Psoas muscle (tissue), 8 donors: ENCODE measurements at places on chromosomes 2 and 18. TPM values are rescaled to one million over a fixed set of nuclear protein-coding genes. Genes with fewer than 3 reads are reported as not detected.

EGR4 gene
- not detected for total RNA-seq

- DNase-seq = no peak
Observed at GRCh38 chr18:32302806-32303205, 113.0 kb downstream of the MEP1B start.

DNA sequence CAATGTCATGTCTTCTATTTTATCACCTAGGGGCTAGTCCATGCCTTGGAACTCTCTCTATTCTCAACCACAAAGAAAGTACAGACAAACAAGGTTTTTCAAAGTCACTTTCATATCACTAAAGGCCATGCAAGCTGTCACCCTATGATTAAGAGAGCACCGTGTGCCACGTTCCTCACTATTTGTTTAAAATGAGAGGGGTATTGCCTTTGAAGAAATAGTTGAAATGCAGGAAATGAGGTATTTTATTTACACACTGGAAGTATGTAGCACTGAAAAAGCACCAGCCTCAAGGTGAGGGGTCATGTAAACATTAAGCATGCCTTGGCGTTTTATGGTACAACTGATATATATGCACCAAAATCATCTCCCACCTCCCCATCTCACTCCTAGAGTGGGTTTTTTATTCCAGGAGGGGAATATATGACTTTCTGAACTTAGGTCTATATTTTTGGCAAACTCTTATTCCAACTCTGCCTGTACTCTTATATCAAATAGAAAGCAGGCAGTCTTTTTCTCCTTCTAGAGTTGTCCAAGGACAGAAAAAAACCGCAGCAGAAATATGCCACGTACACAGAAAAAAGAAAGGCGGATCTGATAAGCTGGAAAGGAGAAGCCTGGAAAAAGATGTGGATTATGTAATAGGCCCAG lies 53.5 kb downstream of the VSNL1 start:
- no peak for DNase-seq

GRCh38 chr18:45286431-45286830 lies 328.8 kb upstream of the SLC14A2 start:
- no peak for DNase-seq

GRCh38 chr2:64533882-64534281 lies 9.8 kb downstream of the AFTPH start:
- DNase-seq = no peak

INPP4A gene
- total RNA-seq = 19.7 TPM

DNA sequence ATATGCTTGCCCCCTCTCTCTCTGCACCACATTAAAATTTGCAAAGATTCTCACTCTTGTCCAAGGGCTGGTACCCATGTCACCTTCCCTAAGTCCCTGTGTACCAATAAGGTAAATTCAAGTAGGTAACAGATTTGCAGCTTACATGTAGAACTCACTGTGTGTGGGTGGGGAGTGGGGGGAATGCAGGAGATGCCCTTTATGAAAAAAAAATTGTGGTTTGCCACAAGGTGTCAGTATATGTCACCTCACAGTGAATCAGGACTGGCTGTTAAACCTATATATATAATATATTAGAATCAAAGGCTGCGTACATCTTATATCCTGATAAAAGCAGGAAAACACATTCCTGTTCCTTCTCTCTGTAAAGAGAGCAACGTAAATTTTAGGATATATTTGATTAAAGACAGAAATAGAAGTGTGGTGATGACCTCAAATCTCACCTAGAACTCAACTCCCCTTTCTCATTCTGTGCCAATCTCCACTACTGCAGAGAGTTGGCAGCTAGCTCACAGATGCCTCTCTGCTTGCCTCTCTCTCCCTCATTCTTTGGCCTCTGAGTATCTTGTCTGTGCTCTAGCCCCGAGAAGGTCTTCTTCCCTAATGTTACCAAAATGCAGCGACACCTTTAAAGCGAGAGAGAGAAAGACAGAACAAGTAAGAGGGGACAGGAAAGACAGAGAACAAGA lies 536 bp downstream of the XDH start:
- no peak for DNase-seq

DNA sequence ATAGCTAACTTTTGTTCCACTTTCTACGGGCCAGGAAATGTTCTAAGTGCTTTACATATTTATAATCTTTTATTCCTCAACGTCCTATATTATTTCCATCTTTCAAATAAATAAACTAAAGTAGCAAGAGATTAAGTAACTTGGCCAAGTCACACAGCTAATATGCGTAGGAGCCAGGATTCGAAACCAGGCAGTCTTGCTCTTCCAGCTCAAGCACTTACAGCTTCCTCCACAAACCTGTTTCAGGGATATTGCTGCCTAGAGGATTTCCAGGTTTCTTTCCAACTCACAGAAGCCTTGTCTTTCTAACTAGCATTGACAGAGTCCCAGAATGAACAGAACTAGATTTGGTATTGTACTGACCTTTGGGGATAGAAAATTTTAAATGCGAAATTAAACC lies 102.5 kb downstream of the FIGN start:
- no peak for DNase-seq

GRCh38 chr18:13019301-13019700 lies 28.1 kb downstream of the CEP192 start:
- no peak for DNase-seq

DNA sequence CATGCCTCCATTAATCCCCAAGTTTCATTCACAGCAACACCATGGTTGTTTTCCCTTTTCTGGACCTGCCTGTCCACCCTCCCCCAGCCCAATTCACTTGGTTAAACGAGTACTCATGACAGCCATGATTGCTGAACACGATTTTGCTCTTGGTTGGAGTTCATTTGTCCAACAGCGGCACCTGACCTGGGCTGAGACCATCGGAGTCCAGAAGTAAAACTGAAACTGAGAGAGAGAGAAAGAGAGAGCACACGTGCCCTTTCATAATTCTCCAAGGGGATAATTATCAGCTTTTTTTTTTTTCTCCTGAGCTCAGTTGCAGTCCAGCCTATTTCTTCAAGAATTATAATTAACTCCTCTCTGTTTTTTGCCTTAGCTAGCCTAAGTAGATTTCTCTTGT lies 13.7 kb upstream of the KIF5C start:
- DNase-seq = no peak

DNA sequence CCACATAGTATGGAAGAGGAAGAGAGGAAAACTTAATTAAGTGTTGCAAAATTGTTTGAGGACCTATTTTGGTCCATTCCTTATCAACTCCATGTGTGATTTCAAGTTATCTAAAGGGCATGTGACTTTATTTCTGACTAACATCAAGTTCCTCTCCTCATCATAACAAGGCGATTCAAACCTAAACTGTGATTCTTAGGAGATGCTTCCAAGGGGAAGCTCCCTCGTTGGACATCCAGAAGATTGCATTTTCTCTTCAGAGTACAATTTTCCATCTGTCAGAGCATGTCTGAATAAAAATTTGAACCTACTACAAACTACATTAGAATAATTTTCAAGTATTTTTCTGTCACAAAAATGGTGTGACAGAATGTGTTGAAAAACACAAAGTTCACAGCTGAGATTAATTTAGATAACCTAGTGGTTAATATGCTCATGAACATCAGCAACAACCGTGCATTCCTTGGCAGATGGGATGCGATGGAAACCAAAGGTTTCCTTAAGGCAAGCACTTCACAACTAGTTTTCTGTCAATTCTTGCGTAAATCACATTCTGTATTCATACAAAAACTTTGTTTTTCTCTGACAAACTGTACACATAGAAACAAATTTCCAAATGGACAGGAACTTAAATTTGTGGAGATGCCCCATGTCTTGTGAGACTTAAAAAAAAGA lies 4.2 kb downstream of the SFT2D3 start:
- DNase-seq = no peak

DNA sequence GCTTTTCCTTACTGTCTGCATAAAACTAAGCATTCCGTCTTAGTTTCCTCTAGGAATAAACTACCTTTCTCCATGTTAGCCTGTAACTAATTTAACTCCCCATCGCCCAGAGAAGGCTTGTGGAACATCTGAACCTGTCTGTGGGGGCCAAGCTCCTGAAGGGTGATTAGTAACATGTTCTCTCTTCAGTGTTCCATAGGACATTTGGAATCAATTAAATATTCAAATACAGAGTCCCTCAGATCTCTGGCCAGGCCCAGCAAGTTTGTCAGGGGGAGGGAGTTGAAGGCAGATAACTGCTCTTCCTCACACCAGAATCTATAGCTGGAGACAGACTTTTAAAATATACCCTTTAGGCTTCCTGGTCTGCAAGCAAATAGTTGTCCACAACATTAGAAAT lies 8.8 kb downstream of the RDH14 start:
- DNase-seq = no peak

DNA sequence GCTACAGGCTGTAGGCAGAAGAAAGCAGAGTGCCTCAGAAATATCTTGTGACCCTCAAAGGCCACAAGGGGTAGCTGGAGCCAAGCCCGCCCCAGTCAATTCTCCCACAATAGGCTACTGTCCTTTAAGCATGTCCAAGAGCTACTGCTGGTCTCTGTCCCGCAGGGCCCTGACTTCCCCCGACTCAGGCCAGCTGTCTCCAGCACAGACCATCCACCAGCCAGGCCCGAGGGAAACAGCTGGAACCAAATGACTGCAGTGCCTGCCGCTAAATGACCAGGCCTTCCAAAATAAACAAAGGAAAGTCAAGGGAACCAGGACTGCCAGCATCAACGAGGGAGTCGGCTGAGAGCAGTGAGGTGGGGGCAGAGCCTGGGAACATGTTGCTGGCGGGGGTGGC lies 36.7 kb downstream of the MCFD2 start:
- DNase-seq = peak; percentile 43

IL1R2 gene
- 0.41 TPM for total RNA-seq

- DNase-seq = no peak
Observed at GRCh38 chr18:11561293-11561692, 48.1 kb upstream of the SLC35G4 start.

NOSTRIN gene
- 6.5 TPM for total RNA-seq

GRCh38 chr2:2326068-2327040 lies 4.7 kb downstream of the MYT1L start:
- DNase-seq = no peak

BMP10 gene
- 0.17 TPM for total RNA-seq

SLC9A2 gene
- 4.8 TPM for total RNA-seq

GRCh38 chr2:195632856-195633572 lies 24.0 kb upstream of the SLC39A10 start:
- DNase-seq = no peak

- no peak for DNase-seq
Observed at GRCh38 chr2:150542692-150543091, 55.2 kb upstream of the RND3 start.

DNA sequence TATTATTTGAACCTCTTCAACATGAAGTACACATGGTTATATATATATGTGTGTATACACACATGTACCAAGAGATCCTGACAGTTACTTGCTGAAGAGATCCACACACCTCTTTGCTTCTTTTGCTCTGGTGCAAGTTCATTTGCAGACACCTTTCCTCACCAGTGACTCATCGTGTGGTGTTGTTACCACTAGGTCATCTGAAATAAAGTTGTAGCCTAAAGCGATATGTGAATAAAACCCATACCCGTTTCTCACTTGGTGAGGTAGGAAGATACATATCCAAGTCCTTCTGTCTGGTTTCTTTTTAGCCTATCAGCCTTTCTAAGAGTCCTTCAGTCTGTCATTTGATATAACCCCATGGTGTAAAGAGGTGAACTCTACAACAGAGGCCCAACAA lies 379.4 kb upstream of the RAB12 start:
- no peak for DNase-seq

DNA sequence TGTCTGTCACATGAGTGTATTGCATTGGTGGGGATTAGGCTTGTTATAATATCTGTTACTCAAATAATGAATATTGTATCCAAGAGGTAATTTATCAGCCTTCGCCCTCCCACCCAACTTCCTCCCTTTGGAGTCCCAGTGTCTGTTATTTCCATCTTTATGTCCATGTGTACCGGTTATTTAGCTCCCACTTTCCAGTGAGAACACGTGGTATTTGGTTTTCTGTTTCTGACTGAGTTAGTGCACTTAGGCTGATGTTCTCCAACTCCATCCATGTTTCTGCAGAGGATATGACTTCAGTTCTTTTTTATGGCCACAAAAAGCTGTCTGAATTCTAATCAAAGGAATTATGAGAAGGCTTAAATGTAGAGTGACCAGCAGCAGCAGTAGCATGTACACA lies 104.0 kb upstream of the ARHGAP28 start:
- no peak for DNase-seq

DNA sequence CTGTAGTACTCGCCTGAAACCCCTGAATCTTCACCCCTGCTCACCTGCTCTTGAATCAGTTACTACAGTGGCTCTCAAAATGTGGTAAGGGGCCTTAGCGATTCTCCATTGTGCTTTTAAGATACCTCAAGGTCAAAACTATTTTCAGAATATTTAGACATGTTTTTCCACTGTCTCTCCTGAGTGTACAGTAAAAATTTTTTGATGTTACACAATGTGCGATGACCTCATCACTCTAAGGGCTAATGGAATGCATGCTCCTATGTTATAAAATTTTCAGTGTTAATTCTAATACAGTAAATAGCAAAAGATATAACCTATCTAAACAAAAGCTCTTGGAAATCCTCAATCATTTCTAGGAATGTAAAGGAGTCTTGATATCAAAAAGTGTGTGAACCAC lies 336.9 kb upstream of the PKDCC start:
- no peak for DNase-seq

GRCh38 chr2:218583983-218584850 lies 15.6 kb downstream of the CNOT9 start:
- no peak for DNase-seq

DNA sequence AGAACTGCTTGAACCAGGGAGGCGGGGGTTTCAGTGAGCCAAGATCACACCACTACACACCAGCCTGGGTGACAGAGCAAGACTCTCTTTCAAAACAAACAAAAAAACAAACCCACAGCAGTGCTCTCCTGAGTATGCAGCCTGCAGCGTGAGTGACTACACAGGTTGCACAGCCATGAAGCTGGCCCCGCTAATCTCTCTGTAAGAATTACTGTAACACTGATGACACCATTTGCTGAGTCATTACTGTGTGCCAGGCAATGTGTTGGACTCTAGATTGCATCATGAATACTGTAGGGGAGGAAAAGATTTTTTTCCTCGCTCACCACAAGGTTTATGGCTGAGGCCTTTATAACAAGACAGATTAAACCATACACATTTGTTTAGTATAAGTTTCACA lies 118.6 kb upstream of the ATP8B1 start:
- no peak for DNase-seq

DNA sequence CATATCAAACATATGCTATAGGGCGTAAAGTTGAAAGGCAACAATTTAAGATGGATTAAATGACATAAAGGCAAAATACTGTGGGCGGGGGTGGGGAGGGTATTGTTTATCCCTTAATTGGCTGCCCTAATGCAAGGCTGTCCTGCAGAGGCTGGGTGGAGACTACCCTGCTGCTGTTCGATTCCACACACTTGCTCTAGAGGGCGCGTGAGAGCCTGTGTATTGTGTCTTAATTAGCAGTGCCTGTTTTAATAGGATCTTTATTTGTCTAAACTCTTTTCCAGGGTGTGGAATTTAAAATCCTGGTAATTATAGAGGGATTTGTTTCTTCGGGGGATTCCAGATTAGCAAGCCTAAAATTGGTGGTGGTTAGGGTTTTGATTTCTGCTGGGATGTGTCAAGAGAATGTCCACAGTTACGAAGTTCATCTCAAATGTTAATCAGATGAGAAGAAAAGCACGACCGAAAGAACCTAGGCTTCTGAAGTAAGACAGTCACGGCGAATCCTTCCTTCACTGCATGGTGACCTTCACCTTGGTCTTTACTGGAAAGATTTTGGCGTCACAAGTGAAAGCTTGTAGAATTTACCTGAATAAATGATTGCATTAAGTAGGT lies 103.5 kb upstream of the MAP3K20 start:
- DNase-seq = no peak

COLEC12 gene
- 3.4 TPM for total RNA-seq
